Fibroblast of upper back skin (primary cell): ENCODE measurements at places on chromosomes 12 and 14.

DNA sequence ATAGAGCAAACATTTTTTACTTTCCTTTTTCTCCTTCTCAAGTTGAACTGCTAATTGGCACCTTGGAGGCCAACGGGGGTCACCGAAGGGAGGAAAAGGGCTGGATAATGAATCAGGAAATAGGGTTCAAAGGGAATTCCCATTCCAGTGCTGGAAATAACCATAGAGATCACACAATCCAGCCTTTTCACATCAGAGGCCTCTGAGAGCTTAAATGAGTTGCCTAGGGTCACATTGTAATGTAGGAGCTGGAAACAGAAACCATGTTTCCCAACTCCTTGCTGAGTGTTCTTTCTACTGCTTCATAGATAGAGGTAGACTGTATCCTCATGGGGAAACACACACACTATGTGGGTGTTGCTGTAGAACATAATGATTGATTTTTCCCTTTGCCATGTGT, 60.6 kb upstream of the DDHD1 start:
- DNase-seq = no peak

DNA sequence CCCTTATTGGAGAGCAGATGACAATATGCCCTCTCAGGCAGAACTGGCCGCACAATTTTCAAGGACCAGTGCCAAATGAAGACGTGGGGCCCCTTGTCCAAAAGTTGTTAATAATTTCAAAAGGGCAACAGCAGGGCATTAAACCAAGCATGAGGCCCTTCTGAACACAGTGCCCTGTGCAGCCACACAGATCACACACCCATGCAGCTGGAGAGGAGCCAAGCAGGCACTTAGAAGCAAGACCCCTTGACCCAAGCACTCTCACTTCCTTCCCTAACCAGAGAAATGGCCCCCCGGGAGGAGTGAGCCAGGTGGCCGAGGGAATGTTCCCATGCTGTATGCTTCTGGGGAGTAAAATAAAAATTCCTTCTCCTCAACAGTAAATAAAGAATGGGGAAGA, 114.0 kb upstream of the TMPO start:
- DNase-seq = no peak

DNA sequence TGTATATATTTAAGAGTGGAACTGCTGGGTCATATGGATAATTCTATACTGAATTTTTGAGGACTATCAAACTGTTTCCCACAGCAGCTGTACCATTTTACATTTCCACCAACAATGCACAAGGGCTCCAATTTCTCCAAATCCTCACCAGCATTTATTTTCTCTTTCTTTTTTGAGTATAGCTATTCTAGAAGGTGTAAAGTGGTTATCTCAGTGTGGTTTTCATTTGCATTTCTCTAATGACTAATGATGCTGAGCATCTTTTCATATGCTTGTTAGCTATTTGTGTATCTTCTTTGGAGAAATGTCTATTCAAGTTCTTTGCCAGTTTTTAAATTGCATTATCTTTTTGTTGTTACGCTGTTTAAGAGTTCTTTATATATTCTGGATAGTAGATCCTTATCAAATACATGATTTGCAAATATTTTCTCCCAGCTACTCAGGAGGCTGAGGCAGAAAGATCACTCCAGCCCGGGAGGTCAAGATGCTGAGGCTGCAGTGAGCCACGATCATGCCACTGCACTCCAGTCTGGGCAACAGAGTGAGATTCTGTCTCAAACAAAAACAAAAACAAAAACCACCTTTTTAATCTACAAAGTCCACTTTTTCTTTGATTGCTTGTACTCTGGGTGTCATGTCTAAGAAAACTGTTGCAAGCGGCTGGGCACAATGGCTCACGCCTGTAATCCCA, 32.8 kb downstream of the GTF2A1 start:
- DNase-seq = no peak

GRCh38 chr14:74636424-74637177, 24.6 kb upstream of the LTBP2 start:
- peak; percentile 77 for DNase-seq

DNA sequence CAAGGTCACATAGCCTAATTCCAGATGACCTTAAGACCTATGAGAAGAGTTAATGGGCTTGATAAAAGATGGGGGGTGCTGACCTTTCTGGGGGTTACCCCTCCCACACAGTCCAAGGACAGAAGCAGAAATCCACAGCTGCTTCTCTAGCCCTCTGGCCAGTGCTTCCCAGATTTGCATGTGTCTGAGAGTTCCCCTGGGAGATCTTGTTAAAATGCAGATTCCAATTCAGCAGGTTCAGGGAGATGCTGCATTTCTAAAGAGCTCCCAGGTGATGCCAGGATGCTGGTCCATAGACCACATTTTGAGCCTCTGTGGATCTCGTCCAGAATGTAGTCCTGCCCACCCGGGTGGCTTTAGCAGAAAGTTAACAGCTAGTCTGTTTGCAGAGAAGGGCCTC, 82.1 kb downstream of the WSCD2 start:
- no peak for DNase-seq

DNA sequence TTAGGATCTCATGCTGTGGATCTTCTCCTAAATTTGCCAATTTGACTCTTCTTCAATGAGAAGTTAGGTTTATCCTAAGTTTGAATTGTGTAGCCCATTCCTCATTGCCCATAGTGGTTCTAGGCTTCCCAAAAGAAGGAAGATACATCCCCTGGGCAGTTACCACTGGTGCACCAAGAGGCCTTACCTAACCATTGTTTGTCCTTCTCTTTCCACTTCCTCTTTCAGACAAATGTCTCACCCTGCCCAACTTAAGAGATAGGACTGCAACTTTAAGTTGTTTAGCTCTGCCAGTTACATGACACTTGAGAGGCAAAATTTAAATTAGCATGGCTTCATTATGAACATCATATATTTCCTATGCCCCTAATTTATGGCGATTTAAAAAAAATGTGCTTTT, 9.4 kb upstream of the KCNH3 start:
- DNase-seq = no peak

DNA sequence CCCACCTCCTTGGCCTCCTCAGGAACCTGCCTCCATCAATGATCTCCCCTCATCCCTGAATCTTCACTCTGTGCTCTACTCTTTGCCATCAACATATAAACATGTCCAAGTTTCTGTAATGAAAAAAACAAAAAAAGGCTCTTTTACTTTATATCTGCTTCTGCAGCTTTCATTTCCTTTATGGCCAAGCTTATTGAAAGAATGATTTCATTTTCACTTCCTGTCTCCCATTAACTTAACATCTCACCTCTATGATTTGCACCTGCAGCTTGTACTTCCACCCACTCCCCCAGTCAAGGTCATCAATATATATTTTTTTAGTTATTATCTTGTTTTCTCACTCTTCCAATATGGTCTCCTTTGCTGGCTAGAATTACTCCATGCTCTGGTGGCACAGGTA, 15.6 kb upstream of the RNU6-7 start:
- DNase-seq = no peak

- no peak for DNase-seq
Measured at GRCh38 chr12:112353393-112353792, 28.8 kb downstream of the HECTD4 start.

DNA sequence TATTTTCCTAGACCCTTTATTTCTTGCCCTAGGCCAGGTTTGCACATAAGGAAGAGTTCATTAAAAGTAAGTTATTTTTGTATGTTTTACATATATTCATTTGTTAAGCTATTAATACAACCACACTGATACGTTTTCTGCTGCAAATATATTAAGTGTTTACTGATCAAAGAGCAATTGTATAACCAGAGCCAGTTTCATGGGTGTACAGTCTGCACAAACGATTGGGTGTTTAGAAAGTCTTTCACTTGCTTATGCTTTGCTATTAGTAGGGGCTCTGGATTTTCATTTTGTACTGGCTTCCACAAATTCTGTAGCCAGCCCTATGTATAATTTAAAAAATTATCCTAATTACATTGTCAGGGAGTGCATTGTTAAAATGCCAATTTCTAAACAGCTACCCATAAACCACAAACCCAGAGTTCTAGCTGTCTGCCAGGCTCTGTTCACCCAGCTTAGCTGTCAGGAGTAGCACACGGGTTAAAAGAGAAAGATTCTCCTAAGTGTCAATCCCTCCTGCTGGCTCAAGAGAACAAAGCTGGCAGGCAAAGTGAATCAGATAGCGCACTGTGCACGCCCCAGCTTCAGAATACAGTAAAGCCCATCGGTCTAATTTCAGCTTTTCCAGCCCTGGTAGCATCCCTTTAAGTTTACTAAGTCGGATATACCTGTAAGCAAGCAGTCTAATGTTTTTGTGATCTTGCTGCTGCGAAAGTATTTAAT, 151.0 kb upstream of the LMO3 start:
- no peak for DNase-seq

GRCh38 chr14:80054020-80054419, 157.3 kb downstream of the DIO2 start:
- DNase-seq = no peak

GRCh38 chr12:4223273-4223845, 50.2 kb upstream of the CCND2 start:
- no peak for DNase-seq

DNA sequence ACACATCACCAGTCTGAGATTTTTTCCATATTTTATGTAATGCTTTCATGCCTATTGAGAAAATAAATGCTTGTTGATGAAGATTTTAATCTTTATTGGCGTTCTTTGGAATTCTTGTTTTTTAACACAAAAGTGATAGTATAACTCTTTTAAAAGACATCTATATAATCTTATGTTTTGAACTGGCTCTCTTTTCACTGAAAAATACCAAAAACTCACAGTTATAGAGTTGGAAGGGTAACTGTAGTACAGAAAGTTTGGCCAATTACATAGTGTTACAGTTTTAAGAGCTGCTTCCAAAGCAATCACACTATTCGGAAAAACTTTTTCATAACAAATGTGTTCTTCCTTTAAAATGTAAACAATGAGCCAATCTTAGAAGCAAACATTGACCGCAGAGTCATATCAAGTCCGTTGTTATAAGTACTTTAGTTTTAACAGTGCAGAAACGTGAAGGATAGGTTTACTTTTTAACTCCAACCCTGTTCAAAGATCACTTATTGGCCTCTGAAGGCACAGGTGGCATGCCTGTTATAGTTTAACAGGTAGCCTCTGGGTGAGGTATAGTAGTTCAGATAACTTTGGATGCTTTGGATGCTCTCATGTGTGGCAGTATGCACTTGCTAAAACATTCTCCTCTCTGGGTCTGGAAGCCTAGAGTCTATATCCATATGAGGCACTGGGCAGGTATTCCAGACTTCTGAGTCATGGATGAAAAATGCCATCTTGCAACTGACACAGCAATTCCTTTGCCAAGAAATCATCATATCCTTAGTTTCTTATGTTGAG, 12.1 kb upstream of the NTN4 start:
- peak; percentile 83 for DNase-seq

GRCh38 chr12:77477907-77478533, 352.7 kb upstream of the NAV3 start:
- no peak for DNase-seq
